Hair follicular keratinocyte (primary cell): ENCODE measurements at places on chromosomes 11 and 22. TPM values are rescaled to one million over a fixed set of nuclear protein-coding genes. Genes with fewer than 3 reads are reported as not detected.

Gene IGF2
- 1.0 TPM in 1 of 2 replicates, not detected in the other for total RNA-seq

Gene OR52I2
- not detected in 2 replicates for total RNA-seq

Gene TMEM151A
- total RNA-seq: 0.31 TPM in 1 of 2 replicates, not detected in the other

Gene INS
- total RNA-seq: not detected in 2 replicates

Gene F2
- 0.11 TPM in 1 of 2 replicates, not detected in the other for total RNA-seq

Gene TEX12
- total RNA-seq: not detected in 2 replicates

Gene BLID
- total RNA-seq: 0.31 and 0.34 TPM in 2 replicates

Gene C11orf42
- not detected in 2 replicates for total RNA-seq

Gene SERPIND1
- total RNA-seq: not detected in 2 replicates

Gene FAM180B
- total RNA-seq: not detected in 2 replicates

Gene PRR33
- not detected in 2 replicates for total RNA-seq

Gene SAA2
- 7.4 and 19.6 TPM in 2 replicates for total RNA-seq

Gene ANO3
- total RNA-seq: not detected in 2 replicates

Gene CDCA5
- total RNA-seq: 7.2 and 25.9 TPM in 2 replicates
